T-cell (primary cell): ENCODE measurements at places on chromosomes 4 and X. TPM values are rescaled to one million over a fixed set of nuclear protein-coding genes. Genes with fewer than 3 reads are reported as not detected.

Gene FAT1
- total RNA-seq: 1.0 TPM

Gene TMEM271
- total RNA-seq: not detected

GRCh38 chrX:136021160-136021559, 35.9 kb downstream of the SLC9A6 start:
- no peak overlapping the region for H3K4me3 ChIP-seq
- H3K36me3 ChIP-seq: no peaks in the 10 kb centered on the region
- H3K27ac ChIP-seq: no peak overlapping the region
- no peaks in the 10 kb centered on the region for H3K27me3 ChIP-seq
- H3K4me1 ChIP-seq: no peaks in the 10 kb centered on the region

GRCh38 chr4:4268776-4269175, 20.8 kb upstream of the TMEM128 start:
- H3K4me1 ChIP-seq: peaks cover 53% of the 10 kb centered on the region
- H3K27me3 ChIP-seq: no peaks in the 10 kb centered on the region
- DNase-seq: no peak
- H3K4me3 ChIP-seq: no peak overlapping the region
- peaks cover 8% of the 10 kb centered on the region for H3K36me3 ChIP-seq

Gene PLRG1
- total RNA-seq: 59.7 TPM

- H3K36me3 ChIP-seq: no peaks in the 10 kb centered on the region
- no peak for DNase-seq
- no peaks in the 10 kb centered on the region for H3K4me1 ChIP-seq
Observed at GRCh38 chr4:113144091-113144490, 94.6 kb downstream of the ANK2 start.

Gene ZAR1
- total RNA-seq: not detected

GRCh38 chrX:123424546-123424945, 240.5 kb downstream of the GRIA3 start:
- no peak overlapping the region for H3K27ac ChIP-seq
- H3K4me1 ChIP-seq: no peaks in the 10 kb centered on the region
- H3K27me3 ChIP-seq: no peaks in the 10 kb centered on the region
- H3K36me3 ChIP-seq: no peaks in the 10 kb centered on the region

DNA sequence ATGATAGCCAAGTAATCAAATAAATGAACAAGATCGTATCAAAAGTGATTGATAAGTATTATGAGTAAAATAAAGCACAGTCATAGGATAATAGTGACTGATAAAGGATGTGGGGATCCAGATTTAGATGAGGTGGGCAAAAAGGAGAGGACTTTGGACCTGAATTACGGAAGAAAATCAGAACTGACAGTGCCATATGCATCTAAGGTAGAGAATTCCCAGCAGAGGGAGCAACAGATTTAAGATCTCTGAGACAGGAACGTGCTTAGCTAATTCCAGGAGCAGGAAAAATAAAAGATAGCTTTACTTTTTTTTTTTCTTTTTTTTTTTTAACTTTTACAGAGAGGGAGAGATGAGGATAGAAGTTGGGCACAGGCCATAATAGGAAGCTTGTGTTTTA, 189.9 kb downstream of the NWD2 start:
- no peak overlapping the region for H3K27ac ChIP-seq
- H3K36me3 ChIP-seq: no peaks in the 10 kb centered on the region
- no peaks in the 10 kb centered on the region for H3K27me3 ChIP-seq
- no peaks in the 10 kb centered on the region for H3K4me1 ChIP-seq
- H3K4me3 ChIP-seq: no peak overlapping the region

Gene USP26
- not detected for total RNA-seq

Gene EMCN
- not detected for total RNA-seq

DNA sequence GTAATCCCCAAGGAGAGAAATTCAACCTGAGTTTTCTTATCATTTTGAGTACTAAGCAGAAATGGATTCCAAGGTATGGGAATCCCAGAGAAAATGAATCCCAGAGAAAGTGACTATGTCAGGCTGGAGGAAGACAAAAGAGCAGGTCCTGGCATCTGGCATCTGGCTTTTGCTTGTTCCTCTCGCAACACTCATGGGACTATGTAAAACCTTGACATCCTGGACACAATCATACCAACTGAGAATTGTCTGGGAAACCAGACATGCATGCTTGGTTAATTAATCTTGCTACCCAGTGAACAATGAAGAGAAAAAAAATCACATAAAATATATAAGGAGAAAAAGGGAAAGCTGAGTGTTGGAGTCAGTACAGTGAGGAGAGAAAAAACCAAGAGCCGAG, 12.9 kb downstream of the DCAF8L1 start:
- no peaks in the 10 kb centered on the region for H3K36me3 ChIP-seq
- DNase-seq: no peak
- no peaks in the 10 kb centered on the region for H3K4me1 ChIP-seq

Gene OTC
- total RNA-seq: not detected

DNA sequence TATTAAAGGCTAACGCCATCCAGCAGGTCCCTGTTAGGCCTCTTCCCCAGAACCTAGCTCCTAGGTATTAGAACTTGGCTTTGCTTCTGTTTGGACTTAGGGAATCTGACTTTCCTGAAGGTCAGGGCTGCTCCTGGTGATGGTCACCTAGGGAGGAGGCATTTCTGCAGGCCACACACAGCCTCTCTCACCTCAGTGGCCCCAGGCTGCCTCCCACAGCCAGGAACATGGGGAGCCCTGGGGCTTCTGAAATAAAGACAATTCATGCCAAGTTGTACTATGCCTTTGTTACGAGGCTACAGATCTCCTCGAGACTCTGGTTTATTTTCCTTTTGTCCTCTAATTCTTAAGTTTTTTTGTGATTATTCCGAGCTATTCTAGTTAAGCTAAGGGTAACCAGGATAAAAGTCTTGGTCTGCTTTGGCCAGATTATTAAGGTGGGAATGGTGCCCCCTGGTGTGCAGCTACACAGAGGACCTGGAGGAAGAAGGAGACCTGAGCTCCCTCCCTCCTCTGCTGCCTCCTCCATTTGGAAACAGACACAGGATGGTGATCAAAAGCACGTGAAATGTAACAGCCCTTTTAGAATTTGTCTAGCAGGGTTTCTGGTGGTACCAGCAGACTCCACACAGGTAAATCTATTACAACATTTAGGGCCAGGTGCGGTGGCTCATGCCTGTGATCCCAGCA, 131.0 kb downstream of the DCLK2 start:
- H3K4me3 ChIP-seq: no peak overlapping the region
- H3K27ac ChIP-seq: no peak overlapping the region
- H3K4me1 ChIP-seq: no peaks in the 10 kb centered on the region

DNA sequence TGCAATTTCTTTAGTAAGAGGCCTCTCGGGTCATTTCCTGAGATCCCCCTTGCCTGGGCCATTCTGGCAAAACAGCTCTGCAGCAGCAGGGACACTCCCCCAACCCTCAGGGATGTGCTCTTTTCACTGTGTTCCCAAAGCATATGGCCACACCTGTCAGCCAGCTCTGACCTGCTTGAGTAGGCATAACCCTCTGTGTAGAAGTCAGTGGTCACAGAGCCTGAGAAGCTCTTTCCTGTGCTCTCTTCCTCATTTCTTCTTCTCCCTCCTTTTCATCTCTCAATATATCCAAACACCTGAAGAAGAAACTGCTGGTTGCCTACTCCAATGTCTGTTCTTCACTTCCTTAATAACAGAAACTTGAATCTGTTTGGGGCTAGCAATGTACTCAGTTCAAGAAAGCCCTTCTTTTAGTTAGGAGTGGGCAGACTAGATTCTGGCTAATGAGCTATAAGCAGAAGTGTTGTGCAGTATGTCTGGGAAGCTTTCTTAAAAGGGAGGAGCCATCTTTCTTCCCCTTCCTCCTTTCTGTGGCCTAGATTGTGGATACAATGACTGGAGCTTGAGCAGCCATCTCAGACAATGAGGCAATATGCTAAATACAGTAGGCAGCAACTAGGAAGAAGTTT, 73.3 kb downstream of the PRPS1 start:
- no peaks in the 10 kb centered on the region for H3K36me3 ChIP-seq
- H3K4me3 ChIP-seq: no peak overlapping the region
- H3K27ac ChIP-seq: no peak overlapping the region
- no peaks in the 10 kb centered on the region for H3K4me1 ChIP-seq
- DNase-seq: no peak

Gene XAGE1B
- not detected for total RNA-seq

GRCh38 chrX:15206306-15206705, 63.6 kb downstream of the ASB9 start:
- H3K4me3 ChIP-seq: no peak overlapping the region
- no peaks in the 10 kb centered on the region for H3K27me3 ChIP-seq
- no peak overlapping the region for H3K27ac ChIP-seq
- no peaks in the 10 kb centered on the region for H3K4me1 ChIP-seq
- H3K36me3 ChIP-seq: no peaks in the 10 kb centered on the region
- no peak for DNase-seq

Gene ADH6
- total RNA-seq: not detected

- H3K36me3 ChIP-seq: no peaks in the 10 kb centered on the region
- no peak overlapping the region for H3K4me3 ChIP-seq
- peaks cover 6% of the 10 kb centered on the region for H3K27me3 ChIP-seq
- no peak for DNase-seq
- no peaks in the 10 kb centered on the region for H3K4me1 ChIP-seq
Observed at GRCh38 chr4:52550186-52550585, 108.9 kb downstream of the USP46 start.

DNA sequence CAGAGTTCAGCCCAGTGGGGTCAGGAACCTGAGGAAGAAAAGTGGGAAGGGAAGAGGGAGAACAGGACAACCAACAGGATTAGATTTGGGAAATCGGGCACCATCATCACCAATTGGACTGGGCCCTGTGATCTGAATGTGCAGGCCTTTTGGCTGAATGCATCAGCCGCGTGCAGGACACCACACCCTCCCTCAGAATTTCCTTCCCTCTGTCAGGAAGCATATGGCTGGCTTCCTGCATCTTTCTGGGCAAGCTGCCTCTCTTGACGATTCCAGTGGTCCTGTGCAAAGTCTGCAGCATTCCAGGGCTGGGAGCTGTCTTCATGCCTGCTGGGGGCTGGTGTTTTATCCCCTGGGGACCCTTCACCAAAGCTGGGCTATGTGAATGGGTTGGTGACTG, 16.4 kb downstream of the MAGEA4 start:
- H3K4me1 ChIP-seq: no peaks in the 10 kb centered on the region
- no peak overlapping the region for H3K27ac ChIP-seq
- H3K36me3 ChIP-seq: no peaks in the 10 kb centered on the region
- no peaks in the 10 kb centered on the region for H3K27me3 ChIP-seq
- no peak overlapping the region for H3K4me3 ChIP-seq

DNA sequence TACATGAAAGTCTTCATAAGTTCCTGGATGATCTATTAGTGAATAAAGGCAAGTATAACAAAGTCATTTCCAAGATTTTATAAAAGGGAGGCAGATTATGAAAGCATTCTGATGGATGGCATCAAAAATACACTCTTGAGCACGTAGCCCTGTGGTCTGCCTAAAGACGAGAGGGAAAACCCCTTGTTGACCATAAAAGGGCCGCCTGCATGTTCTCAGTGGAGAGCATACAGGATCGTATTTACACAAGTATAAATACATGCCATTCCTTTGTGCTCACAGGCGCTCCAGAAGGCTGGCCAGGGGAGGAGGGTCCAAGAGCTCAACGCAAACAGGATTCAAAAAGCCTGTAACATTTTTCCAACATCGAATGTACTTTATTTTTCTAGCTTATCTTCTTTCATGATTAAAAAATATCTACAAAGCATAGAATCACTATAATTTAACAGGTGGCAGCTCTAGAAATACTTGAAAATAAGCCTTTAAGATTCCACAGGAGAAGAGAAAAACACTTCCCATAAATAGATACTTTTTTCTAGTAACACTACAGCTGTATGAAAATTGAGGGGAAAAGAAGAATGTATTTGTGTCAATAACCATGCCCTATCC, 29.6 kb downstream of the PDGFC start:
- no peaks in the 10 kb centered on the region for H3K27me3 ChIP-seq
- no peak overlapping the region for H3K27ac ChIP-seq
- H3K4me1 ChIP-seq: no peaks in the 10 kb centered on the region
- no peak overlapping the region for H3K4me3 ChIP-seq
- no peak for DNase-seq

Gene SLC9B1
- 2.9 TPM for total RNA-seq

Gene DRD5
- total RNA-seq: not detected

DNA sequence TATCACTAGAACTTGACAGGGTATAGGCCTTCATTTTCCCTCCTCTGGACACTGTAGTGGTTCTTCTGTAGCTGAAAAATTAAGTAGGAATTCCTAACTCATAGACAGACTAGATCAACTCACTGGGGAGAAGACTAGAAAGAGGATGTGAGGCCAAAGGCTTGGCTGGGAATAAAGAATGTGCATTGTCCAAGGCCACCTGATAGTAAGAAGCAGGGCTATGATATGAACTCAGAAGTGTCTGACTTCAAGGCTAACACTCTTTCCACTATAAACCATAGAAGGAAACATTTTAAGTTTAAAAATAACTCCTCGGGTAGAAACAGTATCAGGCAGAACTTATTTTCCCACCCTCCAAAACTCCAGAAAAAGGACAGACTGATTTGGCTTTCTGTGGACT, 346.6 kb downstream of the OPHN1 start:
- H3K27me3 ChIP-seq: no peaks in the 10 kb centered on the region
- DNase-seq: no peak
- no peak overlapping the region for H3K27ac ChIP-seq
- no peaks in the 10 kb centered on the region for H3K36me3 ChIP-seq
- H3K4me3 ChIP-seq: no peak overlapping the region
- H3K4me1 ChIP-seq: no peaks in the 10 kb centered on the region

Gene TSPAN7
- not detected for total RNA-seq

DNA sequence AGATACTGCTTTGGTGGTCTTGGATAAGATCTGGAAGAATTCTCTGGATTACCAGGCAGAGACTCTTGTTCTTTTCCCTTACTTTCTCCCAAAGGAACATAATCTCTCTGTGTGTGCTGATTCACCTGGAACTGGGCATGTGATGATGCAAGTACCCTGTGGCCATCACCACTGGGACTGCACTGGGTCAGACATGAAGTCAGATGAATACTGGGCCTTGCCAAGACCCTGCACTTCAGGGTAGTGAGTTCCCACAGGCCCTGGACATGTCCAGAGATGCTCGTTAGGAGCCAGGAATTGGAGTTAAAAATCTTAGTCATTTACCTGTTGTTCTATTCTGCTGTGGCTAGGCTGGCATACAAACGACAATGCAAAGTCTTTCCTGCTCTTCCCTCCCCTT, 290.1 kb upstream of the BMP3 start:
- H3K4me3 ChIP-seq: no peak overlapping the region
- H3K4me1 ChIP-seq: no peaks in the 10 kb centered on the region
- H3K36me3 ChIP-seq: no peaks in the 10 kb centered on the region
- H3K27ac ChIP-seq: no peak overlapping the region
- DNase-seq: no peak
- H3K27me3 ChIP-seq: no peaks in the 10 kb centered on the region

Gene GYPE
- 0.56 TPM for total RNA-seq

Gene MAGEB6B
- not detected for total RNA-seq

- H3K4me3 ChIP-seq: no peak overlapping the region
- no peak for DNase-seq
- H3K36me3 ChIP-seq: peaks cover 2% of the 10 kb centered on the region
Observed at GRCh38 chrX:153735274-153735673, 10.6 kb downstream of the ABCD1 start.

- H3K27me3 ChIP-seq: no peaks in the 10 kb centered on the region
- H3K36me3 ChIP-seq: no peaks in the 10 kb centered on the region
- H3K4me3 ChIP-seq: no peak overlapping the region
- no peak for DNase-seq
- no peaks in the 10 kb centered on the region for H3K4me1 ChIP-seq
- H3K27ac ChIP-seq: no peak overlapping the region
Observed at GRCh38 chr4:131091896-131092295, 1995.9 kb downstream of the C4orf33 start.

Gene PPID
- 28.3 TPM for total RNA-seq

Gene HPSE
- total RNA-seq: 4.5 TPM

GRCh38 chr4:15451866-15452765, 17.6 kb upstream of the CC2D2A start:
- no peaks in the 10 kb centered on the region for H3K36me3 ChIP-seq
- no peak for DNase-seq
- H3K27ac ChIP-seq: no peak overlapping the region
